Forelimb muscle (tissue), 1 donor: ENCODE measurements at places on chromosomes 3 and 15. TPM values are rescaled to one million over a fixed set of nuclear protein-coding genes. Genes with fewer than 3 reads are reported as not detected.

GRCh38 chr15:71201477-71201876 lies 86.2 kb downstream of the THSD4 start:
- no peak for DNase-seq

Gene RPP25
- polyA plus RNA-seq: 0.75 TPM

Gene ZNF197
- polyA plus RNA-seq: 16.6 TPM

Gene CACNA2D3
- polyA plus RNA-seq: 1.9 TPM

GRCh38 chr15:93362821-93363220 lies 273.8 kb upstream of the RGMA start:
- DNase-seq: no peak

DNA sequence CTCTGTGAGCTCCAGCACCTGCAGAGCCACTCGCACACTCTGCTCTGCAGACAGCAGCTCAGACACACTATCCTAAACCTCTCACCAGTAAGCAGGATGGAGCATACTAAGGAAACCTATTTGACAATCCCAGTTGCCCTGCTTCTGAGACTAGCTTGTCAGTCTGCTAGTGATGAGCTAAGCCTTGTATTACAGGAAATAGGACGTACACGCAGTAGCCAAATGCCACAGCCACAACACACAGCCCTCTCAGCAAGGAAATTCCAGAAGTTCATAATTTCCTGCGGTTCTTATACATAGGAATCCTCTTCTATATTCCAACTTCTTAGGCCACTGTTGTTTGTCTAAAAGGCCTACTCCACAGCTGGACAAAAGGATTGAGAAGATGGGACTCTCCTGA lies 74.5 kb downstream of the MYLK start:
- no peak for DNase-seq

GRCh38 chr15:93029836-93030429 lies 59.1 kb downstream of the RGMA start:
- DNase-seq: no peak

- no peak for DNase-seq
Observed at GRCh38 chr15:65363306-65363705, 14.5 kb downstream of the IGDCC3 start.

DNA sequence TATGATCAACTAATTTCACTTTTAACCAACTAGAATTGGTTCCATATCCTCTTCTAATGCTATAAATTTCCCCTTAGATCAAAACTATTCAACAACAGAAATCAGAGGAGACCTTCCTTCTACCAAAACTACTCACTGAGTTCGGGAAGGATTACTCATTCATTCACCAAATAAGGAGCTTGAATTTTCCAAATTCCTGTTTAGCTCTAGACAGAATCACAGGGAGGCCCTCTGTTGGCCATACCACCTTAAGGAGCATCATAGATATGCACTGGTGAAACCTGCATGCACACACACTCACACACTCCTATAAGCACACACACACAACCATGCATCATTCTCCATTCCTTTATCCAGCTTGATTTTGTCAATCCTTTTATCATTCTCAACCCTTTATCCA lies 49.0 kb downstream of the SUCLG2 start:
- no peak for DNase-seq

Gene ZBTB47
- polyA plus RNA-seq: 36.9 TPM

- no peak for DNase-seq
Observed at GRCh38 chr15:87841426-87841998, 415.0 kb downstream of the NTRK3 start.

Gene P2RY14
- polyA plus RNA-seq: 1.4 TPM

Gene PLAAT1
- 24.4 TPM for polyA plus RNA-seq

- no peak for DNase-seq
Observed at GRCh38 chr3:27486336-27486735, 2.2 kb upstream of the SLC4A7 start.

Gene GPR27
- 3.0 TPM for polyA plus RNA-seq

DNA sequence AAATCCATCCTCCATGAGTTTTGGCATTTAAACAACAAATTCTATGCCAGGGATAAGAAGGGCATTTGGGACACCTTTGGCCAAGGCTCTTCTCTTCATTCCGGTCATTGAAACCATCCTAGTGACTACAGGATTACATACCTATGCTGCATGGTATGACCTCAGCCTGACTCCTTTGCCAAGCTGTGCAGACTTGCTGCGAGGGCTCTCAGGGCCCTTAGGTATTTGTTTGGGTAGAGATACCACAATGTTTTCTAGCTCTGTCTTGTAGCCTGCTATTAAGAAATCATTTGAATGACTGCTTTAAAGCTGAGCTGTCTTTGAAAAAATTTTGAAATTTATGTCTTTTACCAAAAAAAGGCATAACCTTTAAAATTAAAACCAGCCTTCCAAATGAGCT lies 749.8 kb upstream of the SGO1 start:
- DNase-seq: no peak

Gene PRR20G
- polyA plus RNA-seq: not detected

DNA sequence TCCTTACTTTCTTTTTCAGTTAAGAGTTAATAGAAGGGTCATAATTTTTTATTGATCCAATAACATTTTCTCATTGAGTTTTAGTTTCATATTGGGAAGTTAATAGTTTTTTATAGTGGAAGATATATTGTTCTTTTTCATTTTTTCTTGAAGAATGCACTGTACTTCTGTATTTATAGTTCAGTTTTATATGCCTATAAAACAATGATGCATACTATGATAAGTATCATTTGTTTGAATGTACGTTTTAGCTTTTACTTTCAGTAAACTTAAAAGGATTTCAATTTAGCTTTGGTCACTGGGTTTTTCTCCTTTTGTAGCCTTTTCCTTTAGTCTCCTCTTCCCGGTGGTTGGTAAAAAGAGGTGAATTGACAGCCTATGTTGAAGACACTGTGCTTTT lies 98.8 kb downstream of the DHX36 start:
- DNase-seq: no peak

- DNase-seq: no peak
Observed at GRCh38 chr3:88462230-88462629, 312.5 kb downstream of the C3orf38 start.

Gene DUOXA1
- not detected for polyA plus RNA-seq

- DNase-seq: no peak
Observed at GRCh38 chr3:31861826-31862225, 119.2 kb downstream of the OSBPL10 start.

- no peak for DNase-seq
Observed at GRCh38 chr15:33737687-33738601, 230.4 kb upstream of the CHRM5 start.

Gene CNTN3
- polyA plus RNA-seq: 4.9 TPM

DNA sequence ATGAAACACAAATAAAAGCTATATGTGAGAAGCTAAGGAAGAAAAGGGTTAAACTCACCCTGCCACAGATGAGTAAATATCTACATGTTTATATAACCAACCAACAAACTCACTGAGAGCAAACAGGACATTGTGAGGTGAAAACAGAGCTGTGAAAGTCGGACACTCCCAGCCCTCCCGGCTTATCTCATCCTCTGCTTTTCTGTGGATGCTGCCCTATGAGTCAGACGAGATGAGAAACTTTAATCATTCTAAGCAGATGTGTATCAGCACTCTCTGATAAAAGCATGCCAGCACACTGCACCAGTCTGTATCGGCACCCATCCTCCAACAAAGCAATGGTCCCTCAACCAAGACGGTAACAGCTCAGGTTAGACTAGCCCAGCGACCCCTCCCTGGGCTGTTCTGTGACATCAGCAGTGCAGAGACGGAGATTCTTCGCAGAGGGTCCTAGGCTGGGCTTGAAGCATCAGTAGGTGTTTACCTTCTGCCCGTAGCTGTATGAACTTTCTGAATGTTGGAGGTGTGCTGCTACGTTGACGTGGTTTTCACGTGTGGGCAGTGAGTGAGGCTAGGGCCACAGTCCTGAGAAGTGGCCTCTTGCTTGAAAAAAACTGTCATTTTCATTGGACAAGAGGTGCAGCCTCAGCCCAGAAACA lies 119.8 kb upstream of the ALDH1A3 start:
- no peak for DNase-seq

Gene ALDH1L1
- polyA plus RNA-seq: 0.22 TPM

Gene GASK1A
- 4.4 TPM for polyA plus RNA-seq

Gene EXD1
- 0.06 TPM for polyA plus RNA-seq

- DNase-seq: no peak
Observed at GRCh38 chr15:64072812-64073211, 20.8 kb downstream of the CIAO2A start.

Gene SAMMSON
- polyA plus RNA-seq: not detected

DNA sequence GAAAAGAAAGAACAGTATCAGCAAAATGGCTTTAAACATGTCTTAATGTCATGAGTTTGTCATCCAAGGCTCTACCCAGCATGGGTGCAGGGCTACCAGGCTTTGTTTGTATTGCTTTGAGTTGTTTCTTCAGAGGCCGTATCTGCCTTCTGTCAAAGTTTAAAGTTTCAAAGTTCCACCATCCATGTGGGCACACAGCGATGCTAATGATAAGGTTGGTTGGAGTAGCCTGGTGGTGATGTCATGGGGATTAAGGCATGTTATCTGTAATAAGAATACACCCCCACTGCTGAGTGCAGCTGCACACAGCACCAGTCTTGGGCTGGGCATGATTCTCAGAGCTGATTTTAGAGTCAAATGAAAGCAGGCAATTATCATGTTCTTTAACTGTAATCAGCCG lies 72.0 kb upstream of the LRTM1 start:
- no peak for DNase-seq

- no peak for DNase-seq
Observed at GRCh38 chr3:55292360-55292759, 194.7 kb downstream of the WNT5A start.

DNA sequence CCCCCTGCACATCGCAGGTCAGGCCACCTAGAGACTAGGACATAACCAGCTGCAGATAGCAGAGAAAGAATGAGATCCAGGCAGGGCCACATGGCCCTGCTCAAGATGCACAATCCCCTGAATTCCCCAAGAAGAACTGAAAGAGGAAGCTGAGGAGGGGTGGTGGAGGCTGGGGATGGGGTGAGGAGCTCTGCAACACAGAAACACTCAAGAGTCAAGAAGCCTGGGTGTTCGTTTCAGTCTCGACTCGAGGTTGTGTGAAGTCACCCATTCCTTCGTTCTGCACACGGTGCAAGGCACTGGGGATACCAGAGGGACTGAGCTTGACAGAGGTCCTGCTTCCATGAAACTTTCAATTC lies 62.0 kb downstream of the TLE3 start:
- DNase-seq: no peak

GRCh38 chr3:122902326-122902725 lies 107.5 kb downstream of the SLC49A4 start:
- DNase-seq: no peak

Gene DUOXA2
- not detected for polyA plus RNA-seq

Gene NANOGP8
- 0.33 TPM for polyA plus RNA-seq

GRCh38 chr3:106058475-106058874 lies 189.7 kb upstream of the CBLB start:
- DNase-seq: no peak

Gene TMA7
- 160 TPM for polyA plus RNA-seq

GRCh38 chr15:39417366-39418134 lies 163.3 kb upstream of the THBS1 start:
- DNase-seq: no peak

Gene MST1R
- 2.4 TPM for polyA plus RNA-seq

Gene SNX22
- 1.1 TPM for polyA plus RNA-seq

DNA sequence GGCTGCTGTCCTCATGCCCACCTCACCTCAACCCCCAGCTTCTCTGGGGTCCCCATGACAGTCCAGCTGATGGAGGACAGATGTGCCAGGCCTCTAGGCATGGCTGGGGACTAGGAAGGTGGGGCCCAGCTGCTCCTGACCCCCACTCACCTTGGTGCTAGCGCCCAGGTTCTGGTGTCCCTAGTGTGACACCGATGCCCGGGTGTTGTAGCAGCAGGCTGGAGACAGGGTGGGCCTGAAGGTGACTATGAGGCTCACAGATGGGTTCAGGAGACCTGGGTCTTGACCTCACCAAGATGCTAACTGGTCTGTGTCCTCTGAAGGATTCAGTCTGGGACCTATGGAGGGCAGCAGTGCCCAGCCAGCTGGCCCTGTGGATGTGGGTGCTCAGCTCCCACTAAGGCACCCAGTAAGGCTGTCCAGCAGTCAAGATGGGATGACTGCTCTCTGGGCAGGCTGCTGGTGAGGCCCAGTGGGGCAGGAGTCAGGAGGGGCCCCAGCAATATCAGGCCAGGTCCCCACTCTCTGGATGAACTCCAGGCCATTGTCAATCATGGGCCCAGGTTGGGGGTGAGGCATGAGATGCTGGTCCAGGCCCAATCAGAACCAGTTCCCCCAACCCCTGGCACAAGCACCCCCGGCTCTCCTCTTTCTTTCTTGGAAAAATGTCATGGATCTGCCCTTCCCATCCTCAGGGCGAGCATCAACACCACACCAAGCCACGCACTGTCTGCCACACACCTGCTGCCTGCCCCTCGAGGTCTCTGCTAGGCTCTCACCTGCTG lies 33.0 kb downstream of the ALDH1L1 start:
- no peak for DNase-seq

GRCh38 chr15:86316726-86317383 lies 237.2 kb downstream of the AGBL1 start:
- DNase-seq: peak; percentile 32

- no peak for DNase-seq
Observed at GRCh38 chr3:166955201-166955939, 424.7 kb downstream of the ZBBX start.

DNA sequence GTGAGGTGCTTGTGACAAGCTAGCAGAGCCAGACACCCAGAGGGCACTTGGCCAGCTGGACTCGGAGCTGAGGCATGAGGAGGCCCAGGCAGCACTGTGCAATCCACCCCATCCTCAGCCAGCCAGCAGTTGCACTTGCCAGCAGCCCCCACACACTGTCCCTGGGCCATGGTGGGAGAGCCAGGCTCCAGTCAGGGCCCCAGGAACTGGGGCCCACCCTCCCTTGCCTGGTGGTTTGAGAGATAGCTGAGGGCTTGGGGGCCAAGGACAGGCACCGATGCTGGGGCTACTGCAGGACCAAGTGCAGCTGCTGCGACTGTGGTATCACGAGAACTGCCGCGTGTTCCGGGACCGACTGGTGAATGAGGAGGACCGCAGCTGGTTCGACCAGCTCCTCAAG lies 63.5 kb downstream of the DNAH1 start:
- DNase-seq: no peak

- no peak for DNase-seq
Observed at GRCh38 chr3:149152420-149152819, 23.0 kb downstream of the HPS3 start.

- no peak for DNase-seq
Observed at GRCh38 chr3:60757724-60758123, 493.5 kb downstream of the FHIT start.

DNA sequence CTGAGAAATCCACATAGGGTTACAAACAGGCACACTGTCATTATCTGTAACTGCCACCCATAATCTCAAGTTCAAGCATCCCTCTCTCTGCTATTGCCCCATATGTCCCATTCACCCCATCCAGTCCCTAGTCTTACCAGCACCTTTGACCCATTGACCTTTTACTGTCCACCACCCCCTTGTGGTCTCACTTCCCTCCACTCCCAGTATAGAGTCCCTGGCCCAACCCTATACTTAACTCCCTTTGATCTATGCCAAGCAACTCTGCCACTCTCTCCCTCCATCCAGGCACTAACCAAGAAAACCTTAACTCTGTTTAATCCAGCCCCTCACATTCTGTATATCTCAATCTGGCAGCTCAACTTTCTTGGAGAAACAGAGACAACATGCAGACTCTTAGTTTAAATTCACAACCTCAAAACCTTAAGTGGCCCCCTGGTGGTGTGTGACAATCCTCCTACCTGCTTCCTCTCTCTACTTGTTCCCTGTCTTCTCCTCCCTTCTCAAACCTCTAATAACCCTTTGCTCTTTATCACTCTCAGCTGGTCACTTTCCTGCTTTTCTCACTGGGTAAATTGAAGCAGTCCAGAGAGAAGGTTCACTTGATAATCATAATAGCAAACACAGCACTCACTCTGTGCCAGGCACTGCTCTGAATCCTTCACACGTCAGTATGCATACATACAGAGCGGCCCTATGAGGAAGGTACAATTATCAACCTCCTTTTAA lies 162.7 kb downstream of the STT3B start:
- no peak for DNase-seq

- DNase-seq: no peak
Observed at GRCh38 chr3:119294696-119295671, 801 bp downstream of the ARHGAP31 start.
